ENCODE measurements at places on chromosomes 3 and 15.

GRCh38 chr15:47461652-47462141, 255.6 kb upstream of the SEMA6D start:
- DNase-seq = no peak

GRCh38 chr15:93865586-93865985, 365.8 kb upstream of the MCTP2 start:
- no peak for DNase-seq

DNA sequence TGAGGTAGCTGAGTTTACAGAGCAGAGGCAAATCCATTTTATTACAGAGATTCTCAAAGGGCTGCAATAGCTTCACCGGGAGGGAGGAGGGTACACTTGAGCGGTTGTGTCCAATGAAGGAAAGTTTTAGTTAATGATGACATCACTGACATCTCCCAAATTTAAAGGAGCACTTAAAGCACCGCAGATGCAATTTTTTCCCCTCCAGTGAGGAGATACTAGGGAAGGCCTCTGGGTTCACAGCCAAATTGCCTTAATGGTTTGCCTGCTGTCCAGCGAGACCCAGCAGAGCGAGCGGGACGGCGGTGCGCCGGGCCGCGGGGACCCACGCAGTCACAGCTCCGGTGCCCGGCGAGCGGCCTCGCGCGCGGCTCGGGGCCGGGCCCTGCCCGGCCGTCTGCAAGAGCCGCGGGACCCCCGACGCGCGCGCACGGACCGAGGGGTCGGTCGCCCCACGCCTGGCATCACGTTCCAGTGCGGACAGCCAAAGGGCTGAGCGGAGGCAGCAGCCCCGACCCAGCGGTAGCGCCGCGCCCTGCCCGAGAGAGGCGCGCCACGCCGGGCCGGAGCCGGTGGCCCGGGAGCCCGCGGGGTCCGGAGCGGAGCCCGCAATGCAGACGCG, 160.5 kb upstream of the CHRNA7 start:
- no peak for DNase-seq

DNA sequence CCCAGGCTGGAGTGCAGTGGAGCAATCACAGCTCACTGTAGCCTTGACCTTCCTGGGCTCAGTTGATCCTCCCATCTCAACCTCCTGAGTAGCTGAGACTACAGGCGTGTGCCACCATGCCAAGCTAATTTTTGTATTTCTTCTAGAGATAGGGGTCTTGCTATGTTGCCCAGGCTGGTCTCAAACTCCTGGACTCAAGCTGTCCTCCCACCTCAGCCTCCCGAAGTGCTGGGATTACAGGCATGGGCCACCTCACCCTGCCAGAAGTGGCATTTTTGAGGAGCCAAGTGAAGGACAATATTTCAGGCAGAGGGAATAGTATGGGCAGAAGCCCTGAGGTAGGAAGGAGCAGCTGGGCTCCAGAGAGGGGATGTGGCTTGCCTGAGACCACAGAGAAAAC, 4.7 kb downstream of the ANKDD1A start:
- no peak for DNase-seq

Data from LNCaP clone FGC (cell line).